Muscle of leg (tissue), 16 donors: ENCODE measurements at places on chromosomes 2 and 18.
A peak's percentile ranks its signal among the peaks of the same experiment; 100 is the strongest.

DNA sequence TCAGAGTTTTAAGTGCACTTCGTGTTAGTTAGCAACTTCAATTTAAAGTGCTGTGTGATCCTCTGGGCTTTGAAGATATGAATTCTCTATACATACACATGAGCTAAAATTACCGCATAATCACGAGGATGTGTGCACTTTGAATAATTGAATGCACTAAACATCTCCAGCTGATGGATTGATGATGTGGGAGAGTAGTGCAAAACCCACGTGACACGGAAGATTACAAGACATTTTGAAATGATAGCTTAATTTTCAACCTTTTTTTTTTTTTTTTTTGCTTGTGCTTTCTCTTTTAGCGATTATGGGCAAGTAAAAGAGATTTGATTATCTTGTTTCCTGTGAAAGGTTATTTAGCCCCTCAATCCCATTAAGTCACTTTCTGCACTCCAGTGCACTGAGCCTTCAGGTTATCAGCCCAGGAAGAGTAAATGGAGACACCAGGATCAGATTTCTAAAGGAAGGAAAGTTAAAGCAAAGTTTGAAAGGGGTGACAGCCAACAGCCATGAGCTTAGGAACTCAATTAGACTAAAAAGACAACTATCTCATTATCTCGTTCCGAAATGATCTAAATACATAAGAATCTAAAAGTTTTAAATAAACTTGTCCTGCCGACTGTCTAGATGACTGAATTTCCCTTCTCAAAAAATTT, 81.6 kb downstream of the CDK15 start:
- no peak for DNase-seq

- DNase-seq = peak; percentile 61
Observed at GRCh38 chr2:187994464-187995331, 297.0 kb upstream of the GULP1 start.

- DNase-seq = peak; percentile 80
Observed at GRCh38 chr2:150485871-150486538, 1.5 kb downstream of the RND3 start.

DNA sequence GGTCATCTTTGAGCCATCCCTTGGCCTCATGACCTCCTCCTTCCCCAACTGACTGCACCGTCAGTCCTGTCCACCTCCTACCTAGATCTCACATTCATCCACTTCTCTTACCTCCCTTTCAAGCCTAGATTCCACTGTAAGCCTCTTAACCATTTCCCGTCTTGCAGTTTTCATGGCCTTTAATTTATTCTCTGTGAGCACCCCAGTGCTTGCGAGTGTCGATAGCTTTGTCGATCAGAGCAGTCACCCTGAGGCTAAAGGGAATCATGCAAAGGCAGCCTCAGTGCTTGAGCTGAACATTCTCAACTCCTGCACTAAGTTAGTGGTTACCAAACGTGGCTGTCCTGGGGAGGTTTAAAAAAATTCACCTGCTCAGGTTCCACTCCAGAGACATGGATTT, 14.7 kb downstream of the ARHGAP25 start:
- no peak for DNase-seq

- peak; percentile 2 for DNase-seq
Observed at GRCh38 chr2:152826581-152827279, 108.3 kb downstream of the ARL6IP6 start.

GRCh38 chr2:210913461-210913860, 357.1 kb downstream of the CPS1 start:
- DNase-seq = peak; percentile 44

DNA sequence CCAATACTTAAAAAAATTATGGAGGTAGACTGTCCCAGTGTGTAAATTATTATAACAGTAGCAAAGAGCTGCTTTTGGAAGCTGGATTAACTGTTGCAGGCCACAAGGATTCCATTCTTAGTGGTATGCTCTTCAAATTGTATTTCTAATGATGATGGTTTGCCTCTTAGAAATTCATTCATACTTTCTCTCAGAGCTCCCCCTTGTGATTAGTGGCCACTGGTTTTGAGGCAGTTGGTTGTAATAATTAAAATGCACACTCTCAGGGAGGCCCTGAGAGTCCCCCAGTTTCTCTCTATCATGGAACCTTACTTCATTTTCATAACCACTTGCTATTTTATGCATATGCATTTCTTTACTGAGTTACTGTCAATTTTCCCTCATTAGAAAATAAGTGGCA, 122.5 kb downstream of the PLA2R1 start:
- no peak for DNase-seq

GRCh38 chr2:1051075-1051474, 100.4 kb downstream of the SNTG2 start:
- peak; percentile 9 for DNase-seq

GRCh38 chr2:226508683-226509082, 290.9 kb downstream of the IRS1 start:
- peak; percentile 45 for DNase-seq

DNA sequence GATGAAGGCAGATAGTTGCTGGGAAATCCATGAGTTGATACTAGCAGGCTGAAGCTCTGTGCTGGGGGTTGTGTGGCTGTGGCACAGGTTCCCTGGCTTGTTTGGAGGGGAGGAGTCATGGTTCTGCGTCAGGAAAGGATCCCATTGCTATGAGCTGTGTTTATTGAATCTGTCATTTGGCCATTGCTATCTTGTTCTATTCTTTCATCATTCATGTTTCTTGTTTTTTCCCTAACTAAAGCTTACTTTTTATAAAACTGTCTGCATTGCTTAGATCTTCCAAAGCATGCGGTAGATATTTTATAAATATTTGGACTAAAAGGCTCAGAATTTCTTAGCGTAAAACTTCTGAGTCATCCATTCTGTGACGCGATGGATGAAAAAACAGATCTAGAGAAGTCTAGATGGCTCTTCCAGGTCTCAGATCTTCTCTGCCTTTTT, 335.3 kb downstream of the PTPRM start:
- no peak for DNase-seq

DNA sequence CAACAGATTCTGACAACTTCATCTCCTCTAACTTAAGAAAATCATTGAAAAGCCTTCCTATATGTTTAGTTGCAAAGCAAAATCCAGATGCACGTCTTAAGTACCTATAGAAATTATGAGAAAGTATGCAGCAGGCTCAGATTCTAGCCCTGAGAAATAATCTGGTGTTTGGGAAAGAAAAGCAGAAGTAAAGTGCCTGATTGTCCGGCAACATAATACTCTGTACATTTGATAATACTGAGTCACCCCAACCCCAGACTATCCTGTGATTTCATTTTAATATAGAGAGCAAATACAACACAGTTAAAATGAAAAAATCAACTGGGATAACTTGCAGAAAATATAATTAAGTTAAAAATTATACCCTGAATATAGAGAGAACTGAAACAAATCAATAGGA, 13.5 kb downstream of the RFX8 start:
- DNase-seq = no peak

DNA sequence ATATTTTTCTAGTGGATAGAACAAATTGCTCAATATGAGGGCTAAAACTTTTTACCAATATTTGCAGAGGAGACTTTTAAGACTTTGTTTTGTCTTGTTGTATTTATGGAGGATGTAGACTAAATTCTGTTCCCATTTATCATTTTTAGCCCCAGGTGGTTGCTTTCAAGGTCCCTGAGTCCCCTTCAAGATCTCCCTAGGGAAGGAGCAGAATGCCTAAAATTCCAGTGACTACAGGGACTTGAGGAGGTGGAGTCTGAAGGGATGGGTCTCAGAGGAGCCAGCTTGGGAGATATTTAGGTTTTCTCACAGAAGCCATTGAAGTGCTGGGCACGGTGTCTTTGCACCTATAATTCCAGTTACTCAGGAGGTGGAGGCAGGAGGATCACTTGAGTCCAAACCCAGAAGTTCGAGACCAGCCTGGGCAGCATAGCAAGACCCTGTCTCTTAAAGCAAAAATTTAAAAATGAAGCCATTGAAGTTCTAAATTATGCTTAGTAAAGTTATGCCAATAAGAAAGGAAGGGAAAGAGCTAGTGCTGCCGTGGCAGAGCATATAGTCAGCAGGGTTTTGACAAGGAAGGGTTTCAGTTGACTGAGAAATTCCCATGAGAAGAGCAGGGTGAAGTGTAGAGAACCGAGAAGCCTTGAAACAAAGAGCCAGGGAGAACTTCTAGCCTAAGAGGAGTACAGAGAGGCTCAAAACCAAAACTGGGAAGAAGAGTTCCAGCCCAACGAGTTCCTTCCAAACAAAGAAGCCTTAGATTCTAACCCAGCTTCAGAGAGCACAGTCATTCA, 43.4 kb downstream of the COMMD1 start:
- no peak for DNase-seq

DNA sequence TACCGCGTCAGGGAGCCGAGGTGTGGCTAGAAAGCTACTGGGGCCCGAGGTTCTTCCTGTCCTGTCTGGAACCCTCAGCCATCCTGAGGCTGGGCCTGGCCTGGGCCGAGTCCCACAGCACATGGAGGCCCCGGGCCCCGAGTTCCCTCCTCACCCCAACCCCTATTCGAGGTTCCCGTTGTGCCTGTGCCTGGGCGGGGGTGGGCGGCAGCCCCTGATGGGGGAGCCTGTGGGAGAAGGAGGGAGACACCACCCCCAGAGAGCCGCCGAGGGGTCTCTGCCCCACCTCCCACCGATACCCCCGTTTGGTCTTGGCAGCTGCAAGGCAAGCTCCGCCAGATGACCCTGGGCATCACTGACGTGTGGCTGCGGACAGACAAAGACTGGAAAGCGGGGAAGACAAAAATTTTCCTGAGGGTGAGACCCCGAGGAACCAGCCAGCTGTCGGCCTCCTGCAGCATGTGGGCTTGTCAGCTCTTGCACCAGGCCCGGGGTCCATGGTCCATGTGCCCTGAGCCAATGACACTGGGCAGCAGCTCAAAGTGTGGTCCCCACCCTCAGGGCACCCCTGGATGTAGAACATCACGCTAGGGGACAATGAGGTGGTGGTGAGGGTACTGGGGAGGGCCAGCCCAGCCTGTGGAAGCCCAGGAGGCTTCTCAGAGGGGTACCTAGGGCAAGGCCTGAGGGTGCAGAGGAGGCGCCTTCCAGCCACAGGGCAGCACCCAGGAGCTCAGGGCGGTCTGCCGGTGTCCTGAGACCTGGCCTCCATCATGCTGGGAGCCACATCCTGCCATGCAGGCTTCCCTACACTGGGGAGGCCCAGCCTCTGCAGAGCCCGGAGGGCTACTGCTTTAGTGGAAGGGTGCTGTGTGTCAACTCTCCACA, 52.5 kb upstream of the GPR17 start:
- DNase-seq = no peak

DNA sequence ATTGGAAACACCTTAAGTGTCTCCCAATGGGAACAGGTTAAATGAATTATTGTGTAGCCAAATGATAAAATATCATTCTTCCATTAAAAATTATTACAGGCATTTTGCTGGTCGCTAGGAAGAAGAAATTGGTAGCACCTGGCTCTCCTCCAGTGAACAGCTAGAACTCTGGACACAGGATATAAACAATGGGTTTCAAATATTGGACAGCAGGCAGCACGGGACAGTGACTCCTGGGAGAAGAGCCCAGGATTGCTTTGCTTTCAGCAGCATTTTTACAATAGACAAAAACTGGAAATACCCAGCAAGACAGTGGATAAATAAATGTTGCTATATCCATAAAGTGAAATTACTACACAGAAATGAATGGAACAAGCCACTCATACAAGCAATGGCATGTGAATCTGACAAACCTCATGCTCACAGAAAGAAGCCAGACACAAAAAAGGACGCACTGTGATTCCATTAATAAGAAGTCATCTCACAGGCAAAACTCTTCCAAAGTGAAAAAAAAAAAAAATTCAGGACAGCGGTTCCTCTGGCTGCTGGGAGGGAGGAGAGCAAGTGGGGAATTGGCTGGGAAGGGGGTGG, 50.5 kb downstream of the LAMA1 start:
- peak; percentile 25 for DNase-seq

- no peak for DNase-seq
Observed at GRCh38 chr2:239161711-239162140, 239.1 kb downstream of the HDAC4 start.

DNA sequence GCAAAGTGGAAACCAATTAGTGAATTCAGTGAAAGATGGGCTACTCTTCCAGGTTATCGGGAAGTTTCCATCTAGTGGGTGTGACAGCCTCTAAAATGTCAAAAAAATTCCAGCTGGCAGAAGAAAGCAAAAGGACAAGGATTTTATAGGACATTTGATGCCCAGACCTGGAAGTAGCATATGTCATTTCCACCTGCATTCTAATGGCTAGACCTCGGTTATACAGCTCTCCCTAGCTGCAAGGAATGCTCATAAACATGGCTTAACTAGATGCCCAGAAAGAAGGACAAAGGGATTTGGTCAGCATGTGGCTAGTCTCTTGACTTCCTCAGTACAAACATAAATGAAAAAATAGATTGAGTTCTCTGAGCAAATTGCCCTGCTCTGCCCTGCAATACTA, 215.4 kb downstream of the NYAP2 start:
- no peak for DNase-seq

GRCh38 chr2:64792995-64793639, 139.4 kb upstream of the SERTAD2 start:
- no peak for DNase-seq

GRCh38 chr2:153963256-153963655, 91.5 kb downstream of the GALNT13 start:
- DNase-seq = no peak

GRCh38 chr2:133378928-133379549, 189.2 kb downstream of the NCKAP5 start:
- DNase-seq = peak; percentile 91
